ENCODE measurements at places on chromosomes 6 and 20.

DNA sequence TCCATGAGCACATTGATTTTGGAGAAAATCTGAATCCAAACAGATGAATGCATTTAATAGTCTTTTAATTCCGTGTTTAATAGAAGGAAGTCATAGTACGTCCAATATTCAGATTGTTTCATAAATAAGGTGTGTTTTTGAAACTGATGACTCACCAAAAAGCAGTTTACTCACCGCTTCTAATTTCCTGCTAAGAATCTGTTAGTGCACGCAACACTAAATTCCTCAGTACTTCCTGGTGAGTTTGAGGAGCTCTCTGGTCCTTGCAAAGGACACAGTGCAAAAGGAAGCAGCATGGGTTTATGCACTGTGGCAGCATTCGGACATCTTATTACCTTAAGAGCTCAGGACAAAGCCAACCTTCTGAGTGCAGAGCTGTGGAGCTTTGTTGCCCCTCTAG is 2.3 kb upstream of the ADGRF1 start:
- no peak for DNase-seq

GRCh38 chr6:157795841-157796240 is 27.2 kb upstream of the SNX9 start:
- DNase-seq = no peak

GRCh38 chr6:124984668-124985338 is 22.6 kb downstream of the RNF217 start:
- no peak for DNase-seq

GRCh38 chr20:4702562-4703280 is 19.0 kb upstream of the PRND start:
- no peak for DNase-seq

GRCh38 chr6:167049275-167049674 is 50.1 kb downstream of the CEP43 start:
- no peak for DNase-seq

GRCh38 chr6:1062786-1063545 is 248.9 kb upstream of the FOXQ1 start:
- no peak for DNase-seq

DNA sequence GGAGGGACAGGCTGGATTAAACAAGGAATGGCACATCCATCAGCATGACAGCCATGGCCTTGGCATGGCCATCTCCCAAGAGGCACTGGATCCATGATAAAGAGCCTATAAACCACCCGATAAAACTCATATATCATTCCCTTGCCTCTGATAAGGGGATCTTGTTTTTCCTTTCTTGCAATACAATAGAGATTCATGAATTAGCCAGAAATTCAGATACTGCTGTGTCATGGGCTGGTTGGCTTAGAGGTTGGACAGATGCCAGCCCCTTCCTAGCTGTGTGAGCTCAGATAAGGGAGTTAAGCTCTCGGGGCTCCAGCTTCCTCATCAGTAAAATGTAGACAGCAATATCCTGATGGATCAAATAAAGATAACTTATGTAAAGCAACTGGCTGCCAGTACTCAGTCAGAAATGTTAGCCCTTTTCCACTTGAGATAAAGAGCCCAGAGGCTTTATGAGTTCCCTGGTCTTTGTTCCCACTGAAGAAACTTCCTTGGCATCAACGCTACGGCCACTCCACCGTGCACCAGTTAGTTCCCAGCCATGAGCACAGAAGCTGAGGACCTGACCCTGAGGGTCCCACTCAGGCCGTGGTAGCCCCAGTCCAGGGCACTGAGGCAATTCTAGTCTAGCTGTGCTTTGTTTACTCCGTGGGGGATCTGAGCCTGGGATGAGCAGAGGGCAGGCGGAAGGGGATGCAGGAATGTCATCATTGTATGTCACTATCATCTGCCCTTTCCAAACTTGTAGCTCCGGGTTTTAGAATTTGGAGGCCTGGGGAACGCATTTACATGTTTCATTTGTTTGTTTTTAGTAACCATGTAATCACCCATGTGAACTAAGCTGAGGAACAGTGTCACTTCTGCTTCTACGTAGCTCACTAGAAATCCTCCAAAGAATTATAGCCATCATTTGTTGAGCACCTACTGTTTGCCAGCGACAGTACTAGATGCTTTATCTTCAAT is 67.2 kb upstream of the TBC1D7 start:
- no peak for DNase-seq

DNA sequence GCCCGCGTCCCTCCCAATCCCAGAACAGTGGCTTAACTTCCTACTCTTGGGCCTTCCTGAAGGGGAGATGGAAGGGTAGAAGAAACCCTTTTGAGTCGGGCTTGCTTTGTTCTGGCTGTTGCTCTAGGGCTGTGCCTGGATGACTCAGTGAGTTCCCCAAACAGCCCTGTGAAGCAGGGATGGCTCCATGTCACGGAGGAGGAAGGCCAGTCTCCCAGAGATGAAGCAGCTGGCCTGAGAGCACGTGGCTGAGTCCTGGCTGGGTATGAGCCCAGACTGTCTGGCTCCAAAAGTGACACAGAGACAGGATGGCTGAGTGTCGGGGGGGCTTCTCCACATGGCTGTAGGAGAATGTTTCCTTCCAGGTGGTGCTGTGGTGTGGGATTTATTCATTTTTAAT is 4.6 kb downstream of the SYTL3 start:
- DNase-seq = peak; percentile 28

- no peak for DNase-seq
These were observed 69.1 kb upstream of the ADTRP start for GRCh38 chr6:11847515-11848345.

GRCh38 chr6:167937948-167938911 is 59.2 kb upstream of the KIF25 start:
- DNase-seq = no peak

GRCh38 chr6:2448826-2449571 is 203.6 kb upstream of the GMDS start:
- DNase-seq = peak; percentile 48

DNA sequence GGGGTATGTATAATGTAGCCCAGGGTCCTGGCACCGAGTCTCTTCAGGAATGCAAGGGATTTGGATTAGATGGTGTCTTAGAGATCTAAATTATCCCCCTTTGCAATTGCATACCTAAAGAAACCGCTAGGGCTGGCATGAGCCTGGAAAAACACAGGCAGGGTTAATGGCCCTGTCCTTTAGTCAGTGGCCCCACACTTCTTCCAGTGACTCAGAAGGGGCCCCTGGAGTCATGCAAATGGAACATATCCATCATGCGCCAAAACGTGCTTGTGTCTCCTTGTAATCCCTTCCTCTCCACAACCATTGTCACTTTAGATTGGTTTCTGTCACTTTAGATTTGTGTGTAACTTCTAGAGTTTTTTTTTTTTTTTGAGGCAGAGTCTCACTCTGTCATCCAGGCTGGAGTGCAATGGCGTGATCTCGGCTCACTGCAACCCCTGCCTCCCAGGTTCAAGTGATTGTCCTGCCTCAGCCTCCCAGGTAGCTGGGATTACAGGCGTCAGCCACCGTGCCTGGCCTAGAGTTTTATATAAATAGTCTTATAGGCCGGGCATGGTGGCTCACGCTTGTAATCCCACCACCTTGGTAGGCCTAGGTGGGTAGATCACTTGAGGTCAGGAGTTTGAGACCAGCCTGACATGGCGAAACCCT is 8.7 kb upstream of the MYBL2 start:
- no peak for DNase-seq

DNA sequence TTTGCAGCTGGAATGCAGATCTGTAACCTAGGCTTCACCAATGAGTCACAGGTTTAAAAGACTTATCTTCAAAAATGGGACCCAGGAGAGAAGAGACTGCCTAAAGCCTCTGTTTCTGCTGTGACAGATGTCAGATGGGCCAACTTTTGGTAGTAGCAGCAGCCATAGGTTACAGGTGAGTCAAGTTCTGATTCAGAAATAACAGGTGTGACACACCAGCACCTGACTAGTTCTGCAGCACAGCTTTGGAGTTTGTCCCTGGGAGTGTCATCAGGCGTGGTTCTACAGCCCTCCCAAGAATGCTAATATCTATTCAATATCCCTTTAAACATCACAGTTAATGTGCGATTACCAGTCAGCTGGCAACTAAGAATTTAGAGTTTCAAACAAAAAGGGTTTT is 121.9 kb upstream of the BTN3A2 start:
- no peak for DNase-seq

DNA sequence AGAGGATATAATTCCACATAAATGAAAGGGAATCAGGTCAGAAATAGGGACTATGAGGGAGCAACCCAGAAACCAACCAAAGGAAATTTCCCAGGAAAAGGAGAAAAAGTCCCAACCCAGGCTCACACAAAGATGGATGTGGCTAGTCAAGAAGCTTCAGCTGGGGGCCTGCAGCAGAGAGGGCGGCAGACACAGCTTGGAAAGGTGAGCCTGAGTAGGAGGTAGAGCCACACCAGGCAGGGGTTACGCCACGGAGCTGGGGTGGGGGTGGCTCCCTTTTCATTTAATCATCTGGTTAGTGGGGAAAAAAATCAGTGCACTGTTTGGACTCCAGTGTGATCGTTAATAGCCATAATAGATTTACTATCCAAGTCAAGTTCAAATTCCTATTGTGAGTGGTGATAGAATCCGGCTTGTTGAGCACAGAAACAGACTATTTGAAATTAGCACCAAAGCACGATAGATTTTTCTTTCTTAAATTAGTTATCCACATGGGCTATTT is 220.6 kb downstream of the TPBG start:
- no peak for DNase-seq

DNA sequence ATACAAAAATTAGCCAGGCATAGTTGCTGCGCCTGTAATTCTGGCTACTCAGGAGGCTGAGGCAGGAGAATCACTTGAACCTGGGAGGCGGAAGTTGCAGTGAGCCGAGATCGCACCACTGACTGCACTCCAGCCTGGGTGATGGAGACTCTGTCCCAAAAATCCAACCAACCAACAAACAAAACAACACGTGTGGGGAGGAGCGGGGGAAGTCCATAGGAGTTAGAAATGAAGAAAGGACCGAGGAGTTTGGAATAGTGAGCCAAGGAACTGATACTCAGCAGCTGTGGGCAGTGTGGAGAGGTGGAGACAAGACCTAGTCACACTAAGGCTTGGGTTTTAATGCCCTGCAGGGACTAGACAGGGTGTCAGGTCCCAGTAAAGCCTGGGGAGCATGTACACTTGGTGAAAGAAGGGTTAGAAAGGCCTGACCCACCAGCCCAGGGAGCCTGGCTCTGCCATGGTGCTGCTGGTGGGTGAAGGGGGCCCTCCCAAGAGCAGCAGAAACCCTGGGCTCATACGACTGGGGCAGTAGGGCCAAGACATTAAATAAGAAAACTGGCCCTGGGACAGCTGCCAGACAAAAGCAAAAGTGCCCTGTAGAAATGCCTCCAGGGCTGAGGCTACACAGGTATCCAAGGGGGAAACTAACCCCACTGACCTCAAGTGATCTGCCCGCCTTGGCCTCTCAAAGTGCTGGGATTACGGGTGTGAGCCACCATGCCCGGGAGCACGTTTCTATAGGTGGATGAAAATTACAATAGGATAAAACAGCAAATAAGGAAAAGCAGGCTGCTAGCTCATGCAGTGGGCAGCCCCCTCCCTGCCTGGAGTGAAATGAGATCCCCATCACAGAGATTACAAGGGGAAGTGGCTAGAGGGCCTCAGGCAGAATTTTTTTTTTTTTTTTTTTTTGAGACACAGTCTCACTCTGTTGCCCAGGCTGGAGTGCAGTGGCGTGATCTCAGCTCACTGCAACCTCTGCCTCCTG is 58.0 kb downstream of the MYH7B start:
- DNase-seq = no peak

DNA sequence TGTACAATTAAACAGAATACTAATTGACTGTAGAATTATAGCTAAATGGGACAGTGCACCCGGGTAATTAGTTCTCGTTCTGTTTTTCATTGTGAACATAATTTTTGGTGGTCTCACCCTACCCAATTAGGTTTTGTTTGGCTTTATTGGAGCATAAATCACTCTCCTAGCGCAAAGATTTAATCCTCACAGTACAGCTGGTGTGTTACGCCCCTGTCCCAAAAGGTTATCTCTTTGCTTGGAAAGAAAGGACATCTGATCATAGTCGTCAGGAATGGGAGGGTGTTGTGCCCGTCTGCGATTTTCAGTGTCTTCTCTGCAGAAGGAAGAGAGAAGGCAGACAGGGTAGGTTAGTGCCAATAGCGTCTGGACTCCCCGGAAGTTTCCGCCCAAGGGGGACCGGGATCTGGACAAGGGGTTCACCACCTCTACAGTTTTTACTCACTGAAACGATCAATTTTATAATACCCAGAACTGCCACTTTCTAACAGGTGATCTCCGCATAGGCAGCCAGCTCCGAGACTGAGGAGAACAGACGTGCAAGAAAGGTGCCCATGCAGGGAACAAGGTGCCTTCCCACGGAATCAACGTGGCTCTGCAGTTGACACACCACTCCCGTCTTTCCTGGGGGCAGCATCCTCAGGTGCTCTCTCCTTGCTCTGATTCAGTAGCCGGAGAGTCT is 617.4 kb upstream of the CDH4 start:
- DNase-seq = no peak

- DNase-seq = no peak
These were observed 40.4 kb downstream of the MAN1A1 start for GRCh38 chr6:119308991-119309657.

GRCh38 chr20:40978761-40979160 is 49.9 kb upstream of the TOP1 start:
- no peak for DNase-seq

GRCh38 chr6:3856576-3856975 is 7.4 kb downstream of the FAM50B start:
- no peak for DNase-seq

- no peak for DNase-seq
These were observed 15.4 kb downstream of the COQ3 start for GRCh38 chr6:99378636-99379035.

DNA sequence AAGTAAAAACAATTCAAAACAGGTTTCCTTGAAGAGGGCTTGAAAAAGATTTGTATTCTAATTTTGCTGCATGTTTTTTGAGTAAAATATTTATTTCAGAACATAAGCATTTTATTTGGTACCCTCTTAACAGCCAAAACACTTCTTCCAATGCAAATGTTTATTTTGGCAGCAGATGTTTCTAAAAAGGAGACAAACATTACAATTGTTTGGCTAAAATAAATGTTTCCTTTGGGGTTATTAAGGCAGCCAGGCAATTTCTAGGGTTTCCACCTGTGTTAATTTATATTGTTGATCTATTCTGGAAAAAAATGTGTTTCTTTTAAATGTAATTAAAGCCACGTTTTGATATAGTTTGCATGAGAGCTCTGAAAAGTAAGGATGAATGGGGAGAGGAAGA is 56.6 kb downstream of the ARID1B start:
- no peak for DNase-seq

GRCh38 chr6:91280494-91280830 is 693.6 kb upstream of the MAP3K7 start:
- DNase-seq = no peak

GRCh38 chr6:26032340-26033084 is 54.7 kb upstream of the HFE start:
- no peak for DNase-seq

All from NCI-H1694 (cell line).